ENCODE measurements at places on chromosomes 13 and 19.

GRCh38 chr19:2957160-2957559 is 12.4 kb upstream of the ZNF77 start:
- no peak for DNase-seq

GRCh38 chr19:5624018-5624663 is 1.3 kb downstream of the SAFB start:
- DNase-seq: no peak

DNA sequence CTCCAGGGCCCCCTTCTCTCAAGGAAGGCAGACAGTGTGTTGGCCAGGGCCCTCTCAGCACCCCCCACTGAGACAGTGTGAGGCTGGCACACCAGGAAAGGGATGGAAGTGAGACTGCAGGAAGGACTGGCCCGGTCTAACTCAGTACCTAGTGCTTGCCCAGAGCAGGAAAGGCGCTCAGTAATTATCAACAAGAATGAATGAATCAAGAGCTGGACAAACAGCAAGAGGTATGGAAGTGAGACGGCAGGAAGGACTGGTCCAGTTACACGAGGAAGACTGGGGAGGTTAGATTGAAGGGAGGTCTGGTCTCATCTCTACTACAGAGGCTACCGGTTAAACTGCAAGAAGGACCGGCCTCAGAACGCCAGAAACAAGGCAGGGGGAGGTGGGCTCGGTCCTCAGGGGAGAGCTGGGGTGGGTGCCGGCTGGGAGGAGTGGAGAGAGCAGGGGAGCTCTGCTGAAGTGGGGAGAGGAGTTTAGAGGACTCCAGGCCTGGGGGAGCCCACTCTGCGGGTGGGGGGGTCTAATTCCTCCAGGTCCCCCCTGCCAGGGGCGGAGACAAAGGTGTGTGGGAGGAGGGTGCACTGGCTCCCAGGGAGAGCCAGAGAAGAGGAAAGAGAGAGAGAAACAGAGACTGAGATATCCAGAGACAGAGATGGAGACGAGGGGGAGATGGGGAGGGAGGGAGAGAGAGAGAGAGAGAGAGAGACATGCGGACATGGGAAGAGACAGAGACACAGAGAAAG is 1.1 kb downstream of the SLC8A2 start:
- no peak for DNase-seq

DNA sequence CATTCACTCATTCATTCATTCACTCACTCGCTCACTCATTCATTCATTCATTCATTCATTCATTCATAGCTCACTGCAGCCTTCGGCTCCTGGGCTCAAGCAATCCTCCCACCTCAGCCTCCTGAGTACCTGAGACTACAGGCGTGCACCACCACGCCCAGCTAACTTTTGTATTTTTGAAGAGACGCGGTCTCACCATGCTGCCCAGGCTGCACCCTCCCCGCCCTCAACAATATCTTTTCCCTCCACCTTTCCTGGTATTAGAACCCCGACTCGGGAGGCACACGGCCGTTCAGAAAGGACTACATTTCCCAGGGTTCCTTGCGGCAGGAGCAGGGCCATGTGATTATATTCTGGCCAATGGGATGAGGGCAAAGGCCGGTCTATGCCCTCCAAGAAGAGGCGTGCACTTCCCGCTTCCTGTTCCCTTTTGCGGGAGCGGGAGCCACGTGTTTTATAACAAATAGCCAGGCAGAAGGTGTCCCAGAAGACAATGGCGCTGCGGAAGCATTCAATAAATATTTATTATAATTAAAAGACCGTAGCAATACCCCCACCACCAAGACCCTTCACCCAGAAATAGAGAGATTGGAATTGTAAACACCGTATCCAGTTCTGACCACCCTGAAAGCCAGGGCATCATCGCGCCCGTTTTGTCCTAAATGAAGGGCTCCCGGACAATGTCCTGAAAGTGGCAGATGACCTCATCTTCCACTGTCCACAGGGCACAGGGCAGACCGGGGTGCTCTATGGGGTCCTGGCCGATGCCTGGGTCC is 15.9 kb downstream of the TICAM1 start:
- peak; percentile 60 for DNase-seq

Measured in AG09309 (cell line).